CD4-positive, alpha-beta T cell (primary cell): ENCODE measurements at places on chromosomes 2 and 18.

DNA sequence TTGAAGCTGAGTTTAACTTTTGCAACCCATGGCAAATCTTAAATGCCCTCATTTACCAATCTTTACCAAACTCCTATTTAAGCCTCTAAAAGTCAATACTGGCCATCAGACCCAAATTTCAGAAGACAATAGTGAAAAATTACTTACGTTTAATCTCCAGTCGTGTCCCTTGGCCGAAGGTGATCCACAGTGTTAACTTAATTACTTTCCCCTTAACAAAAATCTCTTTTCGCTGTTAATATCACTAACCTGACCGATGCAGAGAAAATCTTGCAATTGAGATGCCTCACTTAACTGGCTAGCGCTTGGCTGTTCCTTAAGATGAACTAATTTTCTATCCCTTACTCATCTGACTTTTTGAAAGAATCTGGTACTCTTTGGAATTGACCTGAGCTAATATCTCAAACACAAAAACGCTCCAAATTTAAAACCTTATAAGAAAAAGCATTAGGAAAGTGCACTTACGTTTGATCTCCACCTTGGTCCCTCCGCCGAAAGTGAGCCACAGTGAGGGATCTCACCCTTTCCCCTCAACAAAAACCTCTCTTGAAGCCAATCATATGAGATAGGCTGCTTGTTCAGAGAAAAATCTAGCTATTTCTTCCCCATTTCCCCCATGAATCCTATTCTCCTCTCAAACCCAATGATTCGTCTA, 169.1 kb downstream of the RPIA start:
- no peak for DNase-seq

- no peak for DNase-seq
Measured at GRCh38 chr2:144518748-144519596, 947 bp downstream of the ZEB2 start.

DNA sequence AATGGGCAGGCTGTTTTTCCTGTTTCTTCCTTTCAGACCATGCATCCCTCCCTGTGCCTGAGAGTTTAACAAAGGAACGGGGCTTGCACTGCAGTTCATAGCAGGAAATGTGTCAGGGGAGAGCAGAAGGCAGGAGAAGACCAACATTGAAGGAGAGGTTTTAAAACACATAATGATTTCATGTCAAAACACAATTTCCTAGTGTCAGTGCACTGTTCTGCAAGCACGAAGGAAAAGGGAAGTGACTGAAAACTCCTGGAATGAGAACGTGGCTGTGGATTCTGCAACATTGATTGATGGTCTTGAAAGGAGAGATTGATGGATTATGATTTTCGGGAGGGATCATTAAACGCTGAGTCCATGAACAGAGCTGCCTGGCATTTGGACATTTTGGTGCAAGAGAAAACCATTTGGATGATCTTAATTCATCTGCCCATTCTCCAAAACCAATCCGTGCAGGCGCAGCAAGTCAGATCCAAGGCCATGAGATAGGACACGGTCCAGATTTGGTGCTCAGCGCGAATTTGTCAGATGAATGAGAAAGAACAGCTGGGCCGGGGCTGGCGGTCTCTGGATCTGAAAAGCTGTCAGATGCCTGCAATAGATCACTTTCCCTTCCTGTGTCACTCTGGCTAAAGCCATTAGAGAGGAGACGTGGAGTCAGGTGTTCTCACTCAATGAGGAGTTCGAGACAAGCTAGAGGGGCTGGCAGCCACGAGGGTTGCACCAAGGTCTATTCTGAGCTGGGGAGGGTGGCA, 38.4 kb downstream of the C1QL2 start:
- DNase-seq: no peak

- DNase-seq: no peak
Measured at GRCh38 chr18:75204269-75204731, 4.6 kb downstream of the PTGR3 start.

DNA sequence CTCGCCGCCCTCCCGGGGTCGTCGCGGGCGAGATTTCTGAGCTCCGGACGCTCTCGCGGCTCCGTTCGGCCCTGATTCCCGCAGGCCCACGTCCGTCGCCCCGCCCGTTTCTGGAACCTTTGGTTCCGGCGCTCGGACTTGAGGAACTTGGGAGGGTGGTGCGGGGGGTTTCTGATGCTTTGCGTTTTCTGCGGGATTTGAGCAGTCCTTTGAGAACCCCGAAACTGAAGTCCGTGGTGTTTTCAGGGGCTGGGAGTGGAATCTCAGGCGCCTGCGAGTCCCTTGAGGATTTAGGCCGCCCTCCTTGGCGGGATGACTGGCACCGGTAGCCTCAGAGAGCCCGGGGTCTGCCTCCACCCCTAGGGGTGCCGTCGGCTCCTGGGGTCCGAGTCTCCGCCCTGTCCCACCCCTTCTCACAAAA, 336 bp downstream of the THNSL2 start:
- no peak for DNase-seq

- DNase-seq: no peak
Measured at GRCh38 chr2:109659396-109660045, 45.4 kb downstream of the SOWAHC start.
